ENCODE measurements at places on chromosomes 5 and 9.

GRCh38 chr5:129972465-129973141 lies 68.3 kb downstream of the CHSY3 start:
- DNase-seq = no peak

DNA sequence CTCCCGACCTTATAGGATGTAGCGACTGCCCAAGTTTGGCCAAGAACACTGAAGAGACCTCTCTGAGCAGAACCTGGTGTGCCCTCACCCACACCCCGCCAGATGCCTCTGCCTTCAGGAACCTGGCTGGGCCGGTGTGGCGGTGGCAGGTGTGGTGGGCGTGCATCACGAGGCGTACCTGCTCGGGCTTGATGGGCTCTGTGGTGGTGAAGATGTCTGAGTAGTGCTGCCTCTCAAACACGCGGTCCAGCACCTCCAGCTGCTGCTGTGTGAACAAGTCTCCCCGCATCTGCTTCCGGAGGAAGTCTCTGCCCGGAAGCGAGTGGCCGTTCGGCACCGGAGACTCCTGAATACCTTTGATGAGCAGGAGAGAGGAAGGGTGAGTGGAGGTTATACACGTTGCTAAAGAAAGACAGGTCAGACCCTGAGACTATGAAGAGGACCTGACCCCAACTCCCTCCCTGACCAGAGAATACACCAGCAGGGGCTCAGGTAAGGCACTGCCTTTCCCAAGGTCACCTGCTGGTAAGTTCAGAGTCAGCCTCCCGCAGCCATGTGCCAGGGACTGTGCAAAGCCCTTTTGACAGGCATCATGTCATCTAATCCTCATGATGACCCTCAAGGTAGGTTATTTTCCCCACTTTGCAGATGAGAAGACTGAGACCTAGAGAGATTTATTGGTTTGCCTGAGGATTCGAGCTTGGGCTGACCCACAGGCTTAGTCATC lies 67.5 kb downstream of the PAX5 start:
- no peak for DNase-seq

GRCh38 chr5:126354858-126355731 lies 68.1 kb upstream of the GRAMD2B start:
- DNase-seq = no peak

GRCh38 chr9:14131356-14132088 lies 182.4 kb downstream of the NFIB start:
- no peak for DNase-seq

GRCh38 chr5:68067976-68068603 lies 147.5 kb upstream of the PIK3R1 start:
- no peak for DNase-seq
